ENCODE measurements at places on chromosomes 7 and 10.

- no peak for DNase-seq
These were observed 102.1 kb downstream of the CRPPA start for GRCh38 chr7:16318989-16319915.

- no peak for DNase-seq
These were observed 21.3 kb downstream of the ZNF107 start for GRCh38 chr7:64687249-64687648.

DNA sequence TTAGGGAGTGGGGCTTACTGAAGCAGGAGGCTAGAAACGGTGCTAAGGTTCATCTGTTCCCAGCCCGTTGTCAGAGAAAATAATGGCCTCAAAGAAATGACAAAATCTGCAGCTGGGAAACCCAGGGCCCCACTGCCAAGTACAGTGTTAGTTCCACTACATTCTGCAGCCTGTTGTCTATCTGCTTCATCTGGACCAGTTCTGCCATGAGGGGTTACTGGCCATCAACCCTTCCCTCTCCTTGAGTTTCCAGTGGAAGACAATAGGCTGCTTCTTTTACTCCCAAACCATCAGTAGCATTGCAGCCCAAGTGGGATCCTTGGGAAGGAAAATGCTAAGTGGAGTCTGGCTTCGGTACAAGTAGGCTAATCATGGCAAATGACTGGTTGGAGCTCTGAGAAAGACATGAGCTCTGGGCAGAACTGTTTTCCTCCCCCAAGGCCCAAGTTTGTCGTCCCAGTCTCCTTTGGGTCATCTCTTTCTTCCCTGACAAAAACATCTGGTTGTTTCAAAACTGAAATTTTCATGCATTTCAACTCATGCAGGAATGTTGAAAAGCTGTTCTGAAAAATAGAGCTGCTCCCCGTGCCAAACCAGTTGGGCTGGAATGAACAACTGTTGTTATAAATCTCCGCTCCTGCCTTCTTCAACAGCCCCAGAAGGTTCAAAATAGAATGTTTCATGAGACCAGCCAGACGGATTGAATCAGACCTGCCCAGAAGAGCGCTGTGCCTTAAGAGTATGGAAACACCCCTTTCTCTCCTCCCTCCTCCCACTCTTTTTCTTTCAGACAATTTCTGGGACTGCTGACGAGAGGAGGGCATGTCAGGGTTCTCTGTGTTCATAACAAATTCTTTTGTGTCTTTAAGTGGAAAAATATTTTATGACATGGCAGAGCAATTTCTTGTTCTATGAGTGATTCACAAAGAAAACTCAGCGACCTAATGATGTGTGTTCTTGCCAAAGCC is 116.6 kb downstream of the RAB18 start:
- DNase-seq = no peak

DNA sequence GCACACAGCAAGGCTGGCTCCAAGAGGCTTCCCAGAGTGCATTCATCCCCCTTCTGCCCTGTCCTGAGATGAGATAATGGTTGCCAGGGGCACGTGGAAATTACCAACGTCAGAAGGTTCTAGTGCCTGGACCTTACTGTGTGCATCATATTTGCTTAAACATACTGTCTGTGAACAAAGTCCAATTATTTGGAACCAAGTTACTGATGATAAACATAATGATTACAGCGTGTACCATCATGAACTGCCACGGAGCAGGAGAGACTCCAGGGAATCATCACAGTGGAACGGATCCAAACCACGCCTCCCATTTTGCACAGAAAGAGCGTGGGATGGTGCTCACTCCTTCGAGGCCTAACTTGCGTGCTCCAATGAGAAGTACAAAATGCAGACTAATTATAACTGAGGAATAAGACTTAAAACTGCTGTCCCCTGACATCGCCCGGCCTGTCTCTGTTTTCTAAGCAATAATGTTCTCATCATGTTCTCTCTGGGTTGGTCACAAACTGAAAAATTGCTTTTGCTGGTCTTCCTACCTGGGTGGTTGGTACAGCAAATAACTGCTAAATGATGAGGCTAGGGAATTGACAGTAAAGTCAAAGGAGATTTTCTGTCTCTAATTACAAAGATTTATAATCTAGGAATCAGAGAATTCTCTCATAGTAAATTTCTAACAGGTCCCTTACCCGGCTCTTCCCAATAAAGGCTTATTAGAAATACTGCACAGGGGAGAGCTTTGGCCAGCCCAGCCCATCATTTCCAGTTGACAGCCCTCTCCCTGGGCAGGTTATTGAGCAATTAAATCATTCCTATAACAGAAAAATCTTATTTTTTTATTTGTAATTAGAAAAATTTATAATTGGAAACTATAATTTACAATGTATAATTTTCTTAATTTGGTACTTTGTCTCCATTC is 182.2 kb downstream of the CAMK1D start:
- no peak for DNase-seq

DNA sequence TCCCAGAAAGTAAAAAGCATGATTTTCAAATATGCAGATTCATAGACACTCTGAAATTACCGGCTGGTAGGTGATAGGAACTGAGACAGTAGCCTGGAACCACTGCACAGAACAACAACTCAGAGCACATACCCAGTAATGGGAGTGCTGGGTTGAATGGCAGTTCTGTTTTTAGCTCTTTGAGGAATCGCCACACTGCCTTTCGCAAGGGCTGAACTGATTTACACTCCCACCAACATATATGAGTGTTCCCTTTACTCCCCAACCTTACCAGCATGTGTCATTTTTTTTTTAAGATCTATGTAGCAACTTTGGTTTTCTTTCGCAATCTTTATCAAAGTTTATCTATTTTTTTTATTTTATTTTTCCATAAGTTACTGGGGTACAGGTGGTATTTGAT is 358.8 kb downstream of the CALN1 start:
- no peak for DNase-seq

DNA sequence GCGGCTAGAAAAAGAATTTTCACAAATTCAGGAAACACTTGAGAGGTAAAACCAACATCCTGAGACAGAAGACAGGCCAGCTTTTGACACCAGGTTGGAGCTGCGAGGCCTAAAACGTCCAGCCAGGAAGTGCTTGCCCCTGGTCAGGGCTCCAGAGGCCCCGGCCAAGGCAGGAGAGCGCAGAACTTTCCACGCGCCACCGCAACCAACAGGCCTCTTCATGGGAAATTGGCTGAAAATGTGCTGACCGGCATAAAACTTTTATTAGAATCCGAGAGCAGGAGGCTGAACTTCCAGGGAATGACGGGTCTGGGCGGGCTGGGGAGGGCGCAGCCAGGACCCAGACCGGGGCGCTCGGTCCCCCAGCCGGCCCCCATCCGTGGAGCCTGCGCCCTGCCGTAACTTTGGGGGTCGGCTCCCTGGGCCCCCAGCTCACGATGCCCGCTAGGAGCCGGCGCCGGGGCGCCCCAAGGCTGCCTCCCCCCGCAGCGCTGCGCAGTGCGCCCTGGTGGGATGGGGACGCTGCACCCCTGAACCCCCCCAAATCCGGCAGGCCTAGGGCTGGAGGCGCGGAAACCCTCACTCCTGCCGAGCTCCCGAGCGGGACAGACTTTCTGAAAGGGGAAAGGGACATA is 414.0 kb upstream of the MKI67 start:
- DNase-seq = no peak

- DNase-seq = no peak
These were observed 12.1 kb downstream of the TMEM236 start for GRCh38 chr10:17764142-17764541.

- no peak for DNase-seq
These were observed 155.8 kb downstream of the SKIDA1 start for GRCh38 chr10:21369697-21370096.

DNA sequence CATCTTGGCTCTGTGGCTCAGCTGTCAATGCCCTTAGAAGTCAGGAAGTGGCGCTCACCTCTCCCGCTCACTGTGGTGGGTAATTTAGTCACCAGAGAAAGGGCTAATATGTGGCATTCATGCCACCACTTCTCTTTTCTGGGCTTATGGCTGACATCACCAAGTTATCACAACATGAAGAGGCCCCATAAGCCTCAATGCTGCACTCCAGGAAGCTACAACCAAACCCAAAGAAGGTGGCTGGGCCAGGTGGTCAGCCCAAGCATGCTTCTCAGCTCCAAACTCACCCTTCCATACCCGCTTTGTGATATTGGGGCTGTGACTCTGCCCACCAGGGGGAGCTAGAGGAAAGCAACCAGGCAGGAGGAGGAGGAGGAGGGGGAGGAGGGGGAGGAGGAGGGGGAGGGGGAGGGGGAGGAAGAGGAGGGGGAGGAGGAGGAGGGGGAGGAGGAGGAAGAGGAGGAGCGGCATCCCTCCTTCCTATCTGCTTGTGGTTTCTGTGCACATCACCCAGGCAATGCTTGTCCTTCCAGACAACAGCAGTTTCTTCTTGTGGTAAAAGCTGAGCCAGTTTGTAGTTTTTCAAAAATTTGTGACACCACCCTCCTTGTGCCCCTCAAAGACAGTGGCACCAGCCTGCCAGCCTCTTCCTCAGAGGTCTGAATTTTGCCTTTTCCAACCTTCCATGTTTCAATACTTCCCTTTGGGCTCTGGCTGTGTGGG is 42.1 kb downstream of the CYP26A1 start:
- peak; percentile 43 for DNase-seq

- DNase-seq = no peak
These were observed 57.3 kb downstream of the TCERG1L start for GRCh38 chr10:131253931-131254858.

DNA sequence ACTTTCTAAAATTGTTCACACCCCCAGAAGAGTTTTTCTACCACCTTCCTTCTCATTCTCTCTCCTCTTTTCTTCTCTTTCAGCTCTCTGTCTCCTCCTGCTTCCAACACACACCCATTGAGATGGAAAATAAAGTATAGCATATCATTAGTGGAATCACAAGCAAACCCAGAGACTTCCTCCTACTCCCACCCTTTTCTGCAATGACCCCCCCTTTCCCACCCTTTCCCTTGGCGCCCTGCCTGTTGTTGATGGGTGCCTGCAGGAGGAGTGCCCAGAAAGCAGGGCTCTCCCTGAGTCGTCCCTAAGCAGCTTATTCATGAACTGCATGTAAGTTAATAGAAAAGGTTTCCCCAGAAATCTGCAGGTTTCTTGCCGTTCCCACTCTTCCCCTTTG is 300.0 kb downstream of the PLXNA4 start:
- no peak for DNase-seq

- DNase-seq = peak; percentile 67
These were observed 463 bp upstream of the UPP1 start for GRCh38 chr7:48088559-48089045.

GRCh38 chr10:121378251-121378801 is 219.9 kb downstream of the FGFR2 start:
- DNase-seq = no peak

DNA sequence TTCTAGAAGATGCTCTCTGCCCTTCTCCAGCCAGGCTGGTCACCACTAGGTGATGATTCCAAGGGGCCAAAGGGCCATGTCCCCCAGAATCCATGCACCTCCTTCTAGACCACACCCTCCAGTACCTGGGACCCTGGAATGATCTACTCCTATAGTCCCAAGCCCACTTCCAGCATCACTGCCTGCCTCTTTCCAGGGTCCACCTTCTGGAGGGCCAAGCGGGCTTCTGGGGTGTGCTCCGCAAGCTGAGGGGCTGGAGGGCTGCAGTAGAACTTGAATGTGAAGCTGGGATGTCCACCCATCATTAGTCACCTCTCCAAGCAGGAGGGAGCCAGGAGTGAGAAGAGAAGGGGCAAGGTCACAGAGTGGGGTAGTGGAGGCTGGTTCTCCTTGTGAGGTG is 234.4 kb upstream of the MYO3A start:
- no peak for DNase-seq

- DNase-seq = no peak
These were observed 35.1 kb upstream of the DLG5 start for GRCh38 chr10:77961668-77962067.

GRCh38 chr10:132570771-132571649 is 33.4 kb downstream of the INPP5A start:
- no peak for DNase-seq

DNA sequence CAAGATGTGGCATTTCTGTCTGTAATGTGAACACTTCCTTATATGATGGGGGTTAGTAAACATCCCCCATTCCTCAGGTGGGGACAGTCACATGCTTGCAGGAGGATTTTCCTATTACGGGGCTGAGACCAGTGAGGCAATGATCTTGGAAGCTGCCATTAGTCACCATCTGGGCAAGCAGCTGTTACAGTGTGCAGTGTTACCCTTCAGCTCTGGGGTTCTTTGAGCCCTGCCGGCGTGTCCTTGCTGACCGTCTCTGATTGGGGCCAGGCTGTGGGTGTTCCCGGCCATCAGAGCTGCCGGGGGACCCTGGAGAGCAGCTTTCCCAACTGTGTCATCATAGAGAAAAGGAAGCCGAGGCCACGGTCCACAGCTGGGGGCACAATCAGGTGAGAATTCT is 126.8 kb upstream of the FAM20C start:
- no peak for DNase-seq

DNA sequence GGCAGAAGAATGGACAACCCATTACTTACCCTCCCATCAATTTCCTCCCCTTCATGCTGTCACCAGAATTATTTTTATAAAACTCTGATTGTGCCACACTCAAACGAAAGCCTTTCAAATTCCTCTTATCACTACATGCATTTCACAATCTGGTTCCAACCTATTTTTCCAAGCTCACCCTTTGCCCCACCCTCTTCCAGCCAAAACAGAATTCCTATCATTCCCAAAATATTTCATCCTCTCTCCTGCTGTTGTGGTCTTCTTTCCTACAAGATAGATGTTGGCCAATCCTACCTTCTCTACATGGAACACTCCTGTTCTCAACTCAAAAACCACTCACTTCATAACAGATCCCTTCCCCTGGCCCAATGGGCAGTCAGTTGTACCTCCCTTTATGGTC is 111.5 kb downstream of the ELAPOR2 start:
- no peak for DNase-seq

- peak; percentile 13 for DNase-seq
These were observed 27.0 kb downstream of the SND1 start for GRCh38 chr7:127678947-127679346.

DNA sequence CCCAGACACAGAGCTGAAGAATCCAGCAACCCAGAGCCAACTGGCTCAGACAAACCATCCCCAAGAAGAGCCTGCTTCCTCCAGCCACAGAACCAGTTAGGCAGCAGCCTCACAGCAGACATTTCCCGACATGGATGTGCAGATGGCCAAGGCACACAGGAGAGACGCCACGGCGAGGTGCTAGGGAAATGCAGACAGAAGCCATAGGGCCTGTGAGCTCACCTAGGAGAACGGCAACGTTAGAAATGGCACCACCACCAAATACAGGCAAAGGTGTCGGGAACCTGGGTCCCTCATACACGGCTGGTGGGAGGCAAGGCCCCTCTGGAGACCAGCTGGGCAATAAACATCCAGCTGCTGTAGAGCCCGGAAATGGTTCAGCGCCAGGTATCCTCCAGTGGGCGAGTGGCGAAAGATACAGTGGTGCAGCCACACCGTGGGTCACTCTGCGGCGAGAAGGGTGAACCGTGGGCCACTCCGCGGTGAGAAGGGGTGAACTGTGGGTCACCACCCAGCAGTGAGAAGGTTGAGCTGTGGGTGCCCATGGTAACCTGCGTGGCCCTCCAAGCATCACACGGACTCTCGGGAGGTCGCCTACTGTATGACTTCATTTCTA is 31.2 kb downstream of the JAKMIP3 start:
- DNase-seq = no peak

GRCh38 chr7:44678101-44678470 is 70.6 kb upstream of the ZMIZ2 start:
- no peak for DNase-seq

Measured in GM12892 (cell line).